ENCODE measurements at places on chromosomes 16 and 17.

- no peak for DNase-seq
Observed at GRCh38 chr17:72461757-72462156, 340.9 kb downstream of the SOX9 start.

- no peak for DNase-seq
Observed at GRCh38 chr17:19760746-19761145, 12.6 kb upstream of the ALDH3A1 start.

GRCh38 chr17:79797492-79798298 is 818 bp upstream of the CBX8 start:
- DNase-seq: no peak

GRCh38 chr16:30407102-30407803 is at the start of gene ZNF771:
ZNF771 (plus strand) TSS chr16:30407606; CDS start chr16:30408054, 448 bp downstream.
- DNase-seq: peak; percentile 61

GRCh38 chr17:76822184-76822778 is 45.9 kb upstream of the MGAT5B start:
- DNase-seq: no peak

GRCh38 chr17:65371702-65372101 is 189.7 kb downstream of the AXIN2 start:
- DNase-seq: no peak

DNA sequence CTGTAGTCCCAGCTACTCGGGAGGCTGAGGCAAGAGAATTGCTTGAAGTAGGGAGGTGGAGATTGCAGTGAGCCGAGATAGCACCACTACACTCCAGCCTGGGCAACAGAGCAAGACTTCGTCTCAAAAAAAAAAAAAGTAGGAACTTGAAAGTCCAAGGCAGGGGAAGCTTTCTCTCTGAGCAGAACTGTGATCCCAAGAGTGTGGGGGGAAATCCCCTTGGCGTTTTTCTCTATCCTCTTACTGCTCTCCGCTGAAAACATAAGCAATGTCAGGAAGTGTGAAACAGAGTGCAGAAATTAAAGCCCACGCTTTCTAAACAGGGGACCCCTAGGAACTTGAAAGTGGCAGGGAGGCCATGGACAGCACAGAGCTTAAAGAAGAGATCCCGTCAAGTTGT is 9.8 kb upstream of the CMTM3 start:
- DNase-seq: no peak

DNA sequence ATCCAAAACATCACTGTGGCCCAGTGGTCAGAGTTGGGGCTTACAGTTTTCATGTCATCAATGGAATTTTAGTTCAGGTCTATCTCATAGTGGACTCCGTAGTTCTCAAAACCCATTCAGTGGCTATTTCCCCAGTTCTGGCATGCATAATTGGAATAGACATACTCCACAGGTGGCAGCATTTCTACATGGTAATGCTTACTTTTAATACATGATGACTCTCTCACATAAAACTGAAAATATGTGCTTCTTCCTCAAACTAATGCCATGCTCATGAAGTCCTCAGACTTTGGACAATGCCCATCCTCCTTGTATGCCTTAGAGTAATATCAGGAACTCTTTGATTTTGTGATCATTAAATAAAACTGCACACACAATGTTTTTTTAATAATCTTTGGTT is 857.4 kb upstream of the GOT2 start:
- DNase-seq: no peak

- DNase-seq: peak; percentile 62
Observed at GRCh38 chr17:56834380-56835263, 671 bp downstream of the DGKE start.

- DNase-seq: no peak
Observed at GRCh38 chr16:57474671-57475661, 11.3 kb downstream of the DOK4 start.

DNA sequence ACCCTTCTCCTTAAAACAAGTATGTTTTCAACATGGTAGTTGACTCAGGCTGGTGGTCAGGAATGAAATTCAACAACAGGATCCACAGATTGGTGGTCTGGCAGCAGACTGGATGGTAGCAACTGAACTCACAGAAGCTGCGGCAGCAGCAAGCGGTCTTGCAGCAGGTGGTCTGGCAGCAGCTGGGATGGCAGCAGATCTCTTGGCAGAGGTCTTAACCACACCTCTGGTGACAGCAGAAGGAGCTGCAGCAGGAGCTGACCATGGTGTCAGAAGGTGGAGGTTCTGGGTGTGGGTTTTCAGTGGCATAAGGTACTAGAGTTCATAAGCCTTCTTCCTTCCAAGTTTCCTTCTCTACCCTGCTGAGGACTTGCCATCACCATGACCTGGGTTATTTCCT is 2.2 kb upstream of the KRTAP4-1 start:
- no peak for DNase-seq

DNA sequence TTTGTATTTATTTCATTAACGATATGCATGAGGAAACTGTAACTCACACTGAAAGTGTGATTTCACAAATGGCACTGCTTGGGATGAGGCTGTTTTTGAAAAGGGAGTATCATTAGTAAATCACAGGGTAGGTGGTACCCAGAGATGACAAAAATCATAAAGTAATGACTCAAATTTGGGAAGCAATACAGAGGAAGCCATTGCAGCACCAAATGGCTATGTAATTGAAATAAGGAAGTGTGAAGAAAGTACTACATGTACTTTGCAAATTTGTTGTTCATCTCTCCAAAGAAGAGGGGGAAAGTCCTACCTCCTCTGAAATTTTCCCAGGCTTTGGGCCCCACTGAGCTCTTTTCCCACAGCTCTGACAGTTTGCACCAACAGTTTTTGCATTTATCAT is 12.3 kb upstream of the ABCC12 start:
- DNase-seq: no peak

DNA sequence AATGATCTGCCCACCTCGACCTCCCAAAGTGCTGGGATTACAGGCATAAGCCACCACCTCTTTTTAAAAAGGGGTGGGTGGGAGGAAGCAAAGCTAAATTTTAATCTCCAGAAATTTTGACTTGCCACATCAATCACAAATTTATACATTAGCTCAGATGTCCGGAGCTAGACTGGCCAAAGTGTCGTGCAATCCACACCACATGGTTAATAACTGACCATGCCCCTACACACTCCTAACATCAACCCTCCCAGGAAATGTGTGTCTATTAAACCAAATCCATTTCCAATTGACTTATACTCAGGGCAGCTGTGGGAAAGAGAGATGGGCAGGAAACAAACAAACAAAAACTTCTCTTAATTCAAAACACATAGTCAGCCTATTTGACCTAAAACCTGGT is 29.9 kb downstream of the SMURF2 start:
- no peak for DNase-seq

DNA sequence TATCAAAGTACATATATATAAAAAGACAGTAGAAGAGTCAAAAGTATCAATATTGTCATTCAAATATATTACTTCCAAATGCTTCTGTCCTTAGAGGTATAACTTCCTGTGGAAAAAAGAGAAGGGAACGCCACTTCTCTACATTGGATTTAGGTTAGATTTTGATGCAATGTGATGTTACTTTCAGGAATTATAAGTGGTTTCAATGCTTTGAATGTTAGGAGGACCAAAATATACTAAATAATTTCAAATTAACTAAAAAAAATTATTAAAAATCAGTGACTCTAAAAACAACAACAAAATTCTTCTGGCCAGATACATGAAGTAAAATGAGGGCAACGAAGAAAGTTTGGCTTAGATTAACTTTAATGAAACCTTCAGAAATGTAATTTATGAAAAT is 88.0 kb downstream of the BRIP1 start:
- no peak for DNase-seq

GRCh38 chr16:65284626-65285025 is 162.8 kb upstream of the CDH11 start:
- no peak for DNase-seq

DNA sequence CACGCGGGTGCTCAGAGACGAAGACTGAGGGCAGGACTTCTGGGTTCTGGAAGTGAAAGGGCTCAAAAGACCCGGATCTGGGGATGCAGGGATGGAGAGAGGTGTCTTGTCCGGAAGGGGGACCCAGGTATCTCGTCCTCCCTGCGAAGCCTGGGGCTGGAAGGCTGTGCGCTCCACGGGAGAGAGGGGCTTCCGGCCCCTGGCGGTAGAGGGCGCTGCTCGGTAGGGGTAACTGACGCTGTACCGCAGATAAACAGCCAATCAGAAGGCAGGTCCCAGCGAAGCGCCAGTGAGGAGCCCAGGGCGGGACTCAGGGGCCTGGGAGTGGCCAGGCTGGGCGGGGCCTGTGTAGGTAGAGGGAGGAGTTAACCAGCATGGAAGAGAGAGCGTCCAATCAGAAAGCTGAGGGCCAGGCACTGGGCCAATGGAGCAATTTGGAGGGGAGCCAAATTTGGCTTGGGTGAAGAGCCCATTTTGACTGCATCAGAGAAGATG is 804 bp downstream of the TGFB1I1 start:
- peak; percentile 47 for DNase-seq

DNA sequence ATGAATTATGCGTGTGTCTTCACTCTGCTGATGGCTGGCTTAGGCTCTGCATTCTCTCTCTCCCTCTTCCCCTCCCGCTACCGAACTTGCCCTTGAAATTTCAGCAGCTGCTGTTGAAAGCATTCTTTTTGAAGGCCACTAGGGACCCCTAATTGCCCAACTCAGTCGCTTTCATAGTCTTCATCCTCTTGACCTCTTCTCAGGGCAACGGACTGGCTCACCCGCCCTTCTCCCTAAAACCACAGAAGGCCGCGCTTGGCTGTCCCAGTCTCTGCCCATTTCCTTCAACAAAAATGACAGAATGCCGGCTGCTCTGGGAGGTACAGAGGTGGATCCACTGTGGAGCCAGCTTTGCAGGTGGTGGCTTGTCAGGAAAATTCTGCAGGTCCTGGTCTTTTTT is 21.0 kb upstream of the FMNL1 start:
- DNase-seq: no peak

DNA sequence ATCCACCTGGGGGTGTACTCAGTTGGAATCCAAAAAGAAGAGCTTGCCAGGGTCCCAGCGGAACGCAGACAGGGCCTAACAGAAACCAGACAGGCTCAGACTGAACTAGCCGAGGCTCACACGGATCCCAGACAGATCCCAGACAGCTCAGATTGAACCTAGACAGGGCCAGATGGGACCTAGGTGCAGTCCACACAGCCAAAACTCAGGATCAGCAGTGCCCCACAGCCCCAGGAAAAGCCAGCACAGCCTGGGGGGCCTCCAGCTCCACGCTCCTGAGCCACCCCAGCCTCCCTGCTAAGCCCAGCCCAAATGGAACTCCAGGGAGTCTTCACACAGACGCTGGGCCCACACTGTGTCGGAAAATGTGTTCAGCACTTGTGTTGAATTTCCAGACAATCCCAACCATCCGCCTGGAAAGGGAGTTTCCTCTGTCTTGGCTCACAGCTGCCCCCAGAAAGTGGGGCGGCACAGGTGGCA is 7.5 kb downstream of the STX1B start:
- no peak for DNase-seq

DNA sequence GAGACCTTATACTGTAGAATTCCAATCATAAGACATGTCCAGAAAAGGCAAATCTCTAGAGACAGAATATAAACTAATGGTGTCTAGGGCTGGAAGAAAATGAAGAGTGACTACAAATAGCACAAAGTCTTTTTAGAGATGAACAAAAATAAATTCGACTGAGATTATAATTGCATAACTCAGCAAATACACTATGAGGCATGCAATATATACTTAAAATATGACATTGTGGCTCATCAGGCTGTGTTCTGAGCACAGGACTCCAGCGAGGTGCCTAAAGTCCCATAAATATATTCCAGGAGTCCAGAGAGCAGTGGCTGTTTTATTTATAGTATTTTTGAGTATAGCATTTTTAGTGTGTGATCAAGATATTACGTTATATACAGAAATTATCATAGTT is 13.1 kb upstream of the ZNF267 start:
- DNase-seq: no peak

DNA sequence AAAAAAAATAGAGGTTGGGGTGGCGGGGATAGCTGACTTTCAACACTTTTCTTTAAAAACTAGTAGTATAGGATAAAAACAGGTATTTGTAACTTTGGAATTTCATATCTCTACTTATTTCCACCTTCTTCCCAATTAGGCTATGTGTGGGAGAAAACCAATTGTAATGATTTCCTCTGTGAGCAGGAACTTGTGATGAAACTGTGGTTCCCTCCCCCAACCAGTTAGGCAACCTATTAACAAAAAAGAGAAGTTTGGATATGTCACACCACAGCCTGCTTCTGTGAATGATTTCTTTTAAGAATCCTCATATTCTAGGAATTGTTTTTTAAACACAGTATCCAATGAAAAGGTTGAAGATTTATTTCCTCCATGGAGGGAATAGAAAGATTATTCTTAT is 1.9 kb downstream of the IGSF6 start:
- DNase-seq: no peak

GRCh38 chr17:64183815-64184214 is 53.9 kb upstream of the ERN1 start:
- DNase-seq: no peak

DNA sequence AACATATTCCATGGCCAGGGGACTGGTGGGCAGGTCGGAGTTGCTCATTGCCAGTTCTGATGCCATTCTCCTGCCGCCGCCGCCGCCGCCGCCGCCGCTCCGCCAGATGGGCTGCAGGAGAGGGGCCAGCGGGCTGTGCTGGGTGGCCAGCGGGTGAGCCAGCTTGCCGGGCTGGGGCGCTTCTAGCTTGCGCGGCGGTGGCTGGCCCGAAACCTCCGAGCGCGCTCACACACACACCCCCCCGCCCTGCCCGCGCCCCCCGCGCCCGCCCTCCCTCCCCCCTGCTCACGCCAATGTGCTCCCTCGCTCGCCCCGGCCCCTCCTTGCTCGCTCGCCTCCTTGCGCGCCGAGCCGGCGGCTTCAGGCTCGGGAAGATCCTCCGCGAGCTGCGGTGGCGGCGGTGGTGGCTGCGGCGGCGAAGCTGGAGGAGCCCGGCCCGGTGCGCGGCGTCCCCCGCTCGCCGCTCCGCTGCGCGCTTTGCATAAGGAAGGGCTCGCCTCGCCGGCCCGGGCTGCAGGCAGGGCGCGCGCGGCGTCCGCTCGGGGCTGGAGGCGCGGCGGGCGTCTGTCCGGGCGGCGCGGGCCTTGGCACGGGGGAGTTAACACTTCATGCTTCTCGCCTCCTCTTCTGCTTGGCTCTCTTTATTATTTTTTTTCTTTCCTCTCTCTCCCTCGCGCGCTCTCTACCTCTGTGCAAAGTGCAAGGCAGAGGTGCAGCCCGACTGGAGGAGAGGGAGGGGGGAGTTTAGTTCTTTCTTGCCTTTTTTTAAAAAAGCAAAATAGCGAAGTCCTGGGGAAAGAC is 500 bp downstream of the MAF start:
- DNase-seq: no peak
